ENCODE measurements at places on chromosomes 1 and 21.

GRCh38 chr1:7458946-7459345, 312.1 kb upstream of the VAMP3 start:
- DNase-seq, result no peak

DNA sequence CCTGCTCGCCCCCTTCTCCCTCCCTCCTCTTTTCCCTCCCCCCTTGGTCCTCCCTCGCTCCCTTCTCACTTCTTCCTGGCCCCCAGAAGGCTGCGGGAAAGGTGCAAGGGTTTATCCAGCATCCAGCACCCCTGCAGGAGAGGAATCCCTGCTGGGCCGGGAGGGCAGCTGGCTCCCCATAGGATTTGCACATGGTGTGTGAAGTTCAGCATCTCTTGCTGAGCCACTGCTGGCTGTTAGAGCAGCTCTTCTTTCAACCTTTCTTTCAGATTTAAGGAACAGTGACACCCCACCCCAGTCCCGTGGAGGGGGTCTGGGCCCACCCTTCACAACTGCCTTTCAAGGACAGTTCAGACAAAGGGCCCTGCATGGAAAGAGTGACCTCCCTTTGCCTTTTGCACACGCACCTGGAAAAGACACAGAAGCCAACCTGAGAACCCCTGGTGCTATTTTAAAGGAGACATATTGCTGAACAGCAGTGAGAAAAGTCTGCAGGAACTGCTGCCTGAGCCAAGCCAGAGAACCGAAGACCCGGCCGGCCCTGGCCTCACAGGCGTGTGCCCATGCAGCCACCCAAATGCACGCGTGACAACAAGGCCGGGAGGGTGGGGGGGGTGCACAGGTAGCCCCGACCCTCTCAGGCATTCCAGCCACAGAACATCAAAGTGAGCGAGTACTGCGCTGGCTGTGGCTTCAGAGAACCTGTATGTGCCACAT, 66.6 kb downstream of the SLC37A1 start:
- DNase-seq, result no peak

GRCh38 chr1:186681801-186682200, 1.6 kb upstream of the PTGS2 start:
- no peak for DNase-seq

GRCh38 chr1:91567583-91567982, 66.9 kb downstream of the CDC7 start:
- DNase-seq, result no peak

- DNase-seq, result no peak
Measured at GRCh38 chr1:95021805-95022643, 50.7 kb downstream of the ALG14 start.

Measured in hematopoietic multipotent progenitor cell treated with erythropoietin and hydrocortisone succinate and interleukin-3 and kit ligand, for 8 days (in vitro differentiated cells).